Motor neuron (in vitro differentiated cells): ENCODE measurements at places on chromosomes 16 and 17. TPM values are rescaled to one million over a fixed set of nuclear protein-coding genes. Genes with fewer than 3 reads are reported as not detected.

- no peak for ATAC-seq
Observed at GRCh38 chr17:15351478-15351840, 10.1 kb upstream of the TEKT3 start.

DNA sequence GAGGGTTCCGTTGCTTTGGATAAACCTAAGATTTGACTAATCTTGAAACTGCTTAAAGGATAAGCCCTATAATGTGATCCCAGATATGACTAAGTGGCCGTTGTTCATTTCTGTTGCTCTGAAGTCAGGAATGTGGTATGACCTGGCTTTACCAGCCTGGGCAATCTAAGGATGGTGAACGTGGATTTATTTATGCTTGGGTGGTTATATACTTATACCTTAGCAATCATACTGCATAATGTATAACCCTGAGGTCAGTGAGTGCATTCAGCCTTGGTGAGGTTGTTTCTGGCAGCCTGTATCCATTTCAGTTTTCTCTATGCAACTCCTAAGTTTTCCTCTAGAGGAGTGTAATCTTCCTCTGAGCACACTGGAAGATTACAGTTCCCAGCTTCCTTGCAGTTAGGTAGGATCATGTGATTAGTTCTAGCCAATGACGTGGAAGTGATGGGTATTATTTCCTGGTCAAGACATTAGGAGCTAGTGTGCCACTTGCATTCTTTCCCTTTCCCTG, 41.9 kb downstream of the FTO start:
- peak; percentile 27 for ATAC-seq

- ATAC-seq = no peak
Observed at GRCh38 chr16:27195076-27195741, 8.1 kb upstream of the KDM8 start.

GRCh38 chr17:74574489-74575142, 7.3 kb upstream of the CD300H start:
- ATAC-seq = no peak

GRCh38 chr17:3944485-3945388, 19.5 kb downstream of the ATP2A3 start:
- ATAC-seq = peak; percentile 95

Gene SHISA6
- total RNA-seq = 22.5 and 23.5 TPM in 2 replicates

DNA sequence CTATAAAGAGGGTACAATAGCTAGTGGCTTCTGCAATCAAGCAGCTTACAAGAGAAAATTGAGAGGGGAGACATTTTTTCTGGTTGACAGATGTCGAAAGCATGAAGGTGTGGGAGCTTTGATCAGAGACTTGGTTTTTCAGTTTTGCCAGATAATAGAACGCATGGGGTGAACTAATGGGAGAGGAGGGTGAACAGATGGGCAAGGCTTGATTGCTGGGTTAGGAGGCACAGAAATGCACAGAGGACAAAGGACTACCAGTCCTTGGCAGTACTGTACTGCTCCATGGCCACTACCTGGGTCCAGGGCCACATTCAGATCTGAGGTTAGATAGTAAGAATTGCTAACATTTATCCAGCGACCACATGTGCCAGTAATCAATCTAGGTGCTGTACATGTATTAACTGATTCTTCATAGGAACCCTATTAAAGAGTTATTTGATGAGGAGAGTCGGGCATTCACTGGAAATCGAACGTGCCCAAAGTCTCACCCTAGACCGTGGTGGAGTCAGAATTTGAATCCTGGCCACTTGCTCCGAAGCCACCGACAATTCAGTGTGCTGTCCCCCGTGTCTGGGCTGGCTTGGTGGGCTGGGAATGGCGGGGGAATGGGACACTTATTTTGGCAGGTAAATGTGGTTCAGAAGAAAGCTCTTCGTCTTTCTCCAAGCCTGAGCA, 873 bp upstream of the KSR1 start:
- no peak for ATAC-seq

DNA sequence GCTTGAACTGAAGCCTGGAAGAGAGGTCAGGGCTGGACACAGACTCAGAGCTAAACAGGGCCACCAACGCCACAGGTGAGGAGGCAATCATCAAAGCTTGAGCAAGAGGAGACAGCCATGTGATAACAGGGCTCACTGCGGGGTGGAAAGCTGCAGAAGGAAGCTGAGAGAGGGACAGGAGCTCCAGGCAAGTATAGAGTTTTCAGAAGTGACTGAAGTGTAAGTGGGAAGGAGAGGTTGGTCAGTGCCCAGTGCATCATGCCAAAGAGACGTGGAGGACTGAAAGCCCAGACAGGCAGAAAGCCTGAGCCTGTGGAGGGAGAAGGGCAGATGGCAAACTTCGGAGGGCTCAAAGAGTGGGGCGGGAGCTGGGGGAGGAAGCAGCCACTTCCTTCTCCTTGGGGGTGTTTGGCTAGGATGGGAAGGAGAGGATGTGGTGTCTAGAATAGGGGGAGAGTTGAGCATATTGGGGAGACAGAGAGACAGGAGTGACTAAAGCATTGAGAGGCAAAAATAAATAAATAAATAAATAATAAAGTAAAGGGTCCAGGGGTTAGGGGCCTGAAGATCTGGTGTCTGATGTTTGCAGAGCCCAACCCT, 2.6 kb downstream of the KIFC3 start:
- no peak for ATAC-seq

DNA sequence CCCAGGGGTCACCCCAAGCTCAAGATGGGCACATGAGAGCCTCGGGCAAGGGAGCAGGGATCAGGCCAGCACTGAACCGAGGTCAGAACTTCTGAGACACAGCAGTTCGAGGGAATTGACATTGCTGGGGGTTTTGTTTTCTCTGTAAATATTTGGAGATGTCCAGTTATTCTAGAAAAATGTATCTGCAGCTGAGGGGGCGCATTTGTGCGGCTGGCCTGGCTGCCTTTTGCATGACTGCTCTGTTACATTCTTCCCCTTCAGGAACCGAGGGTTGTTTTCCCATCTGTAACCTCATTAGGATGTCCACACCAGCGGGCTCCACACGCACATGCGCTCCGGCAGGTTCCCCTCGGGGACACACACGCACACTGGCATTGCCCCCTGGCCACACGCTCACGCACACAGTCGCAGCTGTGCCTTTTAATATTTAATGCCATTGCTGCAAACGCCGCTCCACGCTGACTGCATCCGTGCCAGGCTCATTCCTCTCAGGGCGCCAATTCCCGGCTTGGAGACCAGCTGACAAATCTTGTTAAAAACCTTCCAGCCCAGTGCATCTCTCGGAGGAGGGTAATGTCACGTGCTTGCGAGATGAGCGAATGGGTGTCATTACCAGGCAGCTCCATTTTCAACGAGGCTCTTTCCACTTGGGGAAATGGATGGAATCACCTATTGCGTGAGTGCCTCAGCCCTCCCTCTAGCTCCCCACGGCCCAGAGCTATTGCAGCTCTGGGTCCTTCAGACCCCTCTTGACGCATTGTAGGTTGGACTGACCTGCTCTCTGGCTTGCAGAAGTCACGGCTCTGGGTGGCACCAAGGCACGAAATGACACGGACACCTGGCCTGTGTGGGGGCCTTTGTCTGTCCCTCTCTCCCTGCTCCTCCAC, 13.1 kb downstream of the CCR7 start:
- ATAC-seq = no peak

- ATAC-seq = no peak
Observed at GRCh38 chr17:43574896-43575525, 28.9 kb upstream of the ETV4 start.

DNA sequence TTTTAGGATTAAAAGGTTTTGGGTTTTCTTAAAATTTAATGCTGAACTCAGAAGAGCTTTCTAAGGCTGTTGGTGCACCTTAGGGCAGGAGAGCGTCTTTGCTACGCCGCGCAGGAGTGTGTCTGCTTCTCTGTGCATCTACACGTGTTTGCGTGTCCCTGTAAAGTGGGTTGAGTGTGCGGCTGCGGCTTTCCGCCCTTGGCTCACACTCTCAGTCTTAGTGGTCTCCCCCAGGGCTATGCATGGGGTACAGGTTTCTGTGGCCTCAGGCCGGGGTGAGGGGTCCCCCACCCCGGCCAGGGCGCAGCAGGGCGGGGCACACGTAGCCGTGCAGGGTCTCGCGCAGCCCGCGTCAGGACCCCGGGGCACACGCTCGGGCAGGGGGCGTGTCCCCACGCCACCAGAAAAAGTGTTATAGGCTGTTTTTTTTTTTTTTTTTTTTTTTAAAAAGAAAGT, 727 bp upstream of the TENT4B start:
- peak; percentile 48 for ATAC-seq

DNA sequence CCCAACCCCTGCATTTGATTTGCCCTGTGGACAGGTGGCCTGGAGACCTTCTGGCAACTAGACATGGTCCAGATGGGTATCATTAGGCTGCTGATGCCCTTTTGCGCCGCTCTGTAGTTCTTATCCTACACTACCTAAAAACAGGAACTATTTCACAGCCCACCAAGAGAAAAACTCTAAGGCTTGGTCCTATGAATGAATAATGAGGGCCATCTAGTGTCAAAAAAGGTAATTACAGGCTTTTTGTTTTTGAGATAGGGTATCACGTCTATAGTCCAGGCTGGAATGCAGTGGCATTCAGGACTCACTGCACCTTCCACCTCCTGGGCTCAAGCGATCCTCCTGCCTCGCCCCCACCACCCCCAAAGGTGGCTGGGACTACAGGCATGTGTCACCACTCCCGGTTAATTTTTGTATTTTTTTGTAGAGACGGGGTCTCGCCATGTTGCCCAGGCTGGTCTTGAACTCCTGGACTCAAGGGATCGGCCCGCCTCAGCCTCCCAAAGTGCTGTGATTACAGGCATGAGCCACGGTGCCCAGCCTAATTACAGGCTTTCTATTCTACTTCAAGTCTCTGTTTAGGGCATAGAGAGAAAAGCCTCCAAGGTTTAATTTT, 20.9 kb downstream of the COIL start:
- ATAC-seq = peak; percentile 75

Gene YPEL2
- total RNA-seq = 3.9 and 4.2 TPM in 2 replicates

DNA sequence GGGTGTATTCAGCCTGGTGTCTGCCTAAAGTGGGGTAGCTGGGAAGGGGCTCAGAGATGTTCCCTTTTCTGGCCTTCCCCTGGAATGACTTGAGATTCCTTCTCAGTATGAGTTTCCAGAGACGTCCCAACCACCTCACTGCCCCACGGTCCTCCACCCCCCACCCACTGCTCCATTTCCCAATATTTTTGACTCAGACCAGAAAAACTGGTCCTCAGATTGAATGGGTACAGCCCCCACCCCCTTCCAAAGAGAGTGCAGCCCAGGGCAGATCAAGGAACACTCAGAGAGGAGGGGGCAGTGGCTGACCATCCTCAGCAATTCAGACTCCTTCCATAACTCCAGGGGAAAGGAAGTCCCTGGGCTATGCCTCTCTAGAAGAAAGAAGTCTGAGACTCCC, 3.2 kb downstream of the ACLY start:
- ATAC-seq = no peak

DNA sequence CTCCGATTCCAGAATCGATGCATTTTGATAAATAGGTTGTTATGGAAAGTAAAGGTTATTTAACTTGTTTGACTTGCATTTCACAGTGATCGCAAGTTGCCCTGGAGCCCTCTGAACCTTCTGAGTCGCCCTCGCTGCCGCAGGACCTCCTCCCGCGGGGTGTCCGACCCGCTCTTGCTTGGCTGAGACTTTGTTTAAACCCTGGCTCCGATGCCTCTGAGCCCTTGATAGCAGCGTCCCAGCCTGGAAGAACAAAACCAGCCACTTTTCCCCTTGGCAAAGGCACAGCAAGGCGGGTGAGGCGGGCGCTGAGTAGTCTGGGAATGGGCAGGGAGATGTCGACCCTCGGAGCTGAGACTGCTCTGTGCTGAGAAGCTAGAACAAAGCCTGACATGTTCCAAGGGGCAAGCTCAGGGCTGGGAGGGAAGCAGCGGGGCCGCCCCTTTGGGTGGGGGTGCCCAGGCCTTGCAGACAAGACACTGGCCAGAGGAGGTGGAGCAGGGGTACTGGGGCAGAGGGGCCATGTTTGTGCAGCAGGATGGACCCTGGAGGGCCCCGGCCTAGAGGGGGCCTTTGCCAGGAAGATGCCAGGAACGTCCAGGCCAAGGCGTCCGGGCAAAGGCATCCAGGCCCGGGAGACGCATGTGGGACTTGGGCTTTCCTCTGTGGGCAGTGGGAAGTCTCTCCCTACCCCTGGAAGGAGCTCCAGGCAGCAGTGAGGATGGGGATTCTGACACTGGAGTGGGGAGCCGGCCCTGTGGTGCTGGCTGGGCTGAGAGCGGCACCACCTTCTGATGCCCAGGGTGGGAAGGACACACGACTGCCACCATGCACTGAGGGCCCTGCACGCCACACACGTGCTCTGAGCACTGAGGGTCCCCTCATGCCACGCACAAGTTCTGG, 30.3 kb upstream of the CDH15 start:
- no peak for ATAC-seq

GRCh38 chr16:85642762-85643358, 29.7 kb downstream of the GSE1 start:
- no peak for ATAC-seq

DNA sequence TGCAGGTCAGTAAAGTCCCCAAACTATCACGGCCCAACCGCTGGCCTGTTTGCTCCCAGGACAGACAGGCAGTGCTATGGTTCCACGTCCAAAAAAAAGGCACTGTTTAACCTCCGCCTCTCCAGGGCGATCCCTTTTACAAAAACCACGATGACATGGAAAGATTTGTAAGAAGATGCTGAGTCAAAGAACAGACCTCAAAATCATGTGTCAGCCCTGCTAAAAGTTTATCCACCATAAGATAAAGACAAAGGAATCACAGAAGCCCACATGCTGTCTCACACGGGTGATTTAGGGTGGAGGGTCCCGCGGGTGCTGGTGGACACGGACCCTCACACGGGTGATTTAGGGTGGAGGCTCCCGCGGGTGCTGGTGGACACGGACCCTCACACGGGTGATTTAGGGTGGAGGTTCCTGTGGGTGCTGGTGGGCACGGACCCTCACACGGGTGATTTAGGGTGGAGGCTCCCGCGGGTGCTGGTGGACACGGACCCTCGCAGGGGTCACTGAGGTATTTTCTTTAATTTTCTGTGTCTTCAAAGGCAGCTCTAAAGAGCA, 117.2 kb upstream of the METRNL start:
- no peak for ATAC-seq

GRCh38 chr16:67036323-67036741, 7.4 kb downstream of the CBFB start:
- ATAC-seq = peak; percentile 67

- ATAC-seq = no peak
Observed at GRCh38 chr16:83781-84615, 6.0 kb downstream of the MPG start.
